ENCODE measurements at places on chromosomes 5 and 9. TPM values are rescaled to one million over a fixed set of nuclear protein-coding genes. Genes with fewer than 3 reads are reported as not detected.

The PHF24 gene
- 0.16 TPM for total RNA-seq

The SKIC3 gene
- total RNA-seq: 163 TPM

The N4BP3 gene
- total RNA-seq: 0.18 TPM

GRCh38 chr5:143551820-143552251, 148.3 kb upstream of the NR3C1 start:
- no peak for DNase-seq

The LCP2 gene
- not detected for total RNA-seq

DNA sequence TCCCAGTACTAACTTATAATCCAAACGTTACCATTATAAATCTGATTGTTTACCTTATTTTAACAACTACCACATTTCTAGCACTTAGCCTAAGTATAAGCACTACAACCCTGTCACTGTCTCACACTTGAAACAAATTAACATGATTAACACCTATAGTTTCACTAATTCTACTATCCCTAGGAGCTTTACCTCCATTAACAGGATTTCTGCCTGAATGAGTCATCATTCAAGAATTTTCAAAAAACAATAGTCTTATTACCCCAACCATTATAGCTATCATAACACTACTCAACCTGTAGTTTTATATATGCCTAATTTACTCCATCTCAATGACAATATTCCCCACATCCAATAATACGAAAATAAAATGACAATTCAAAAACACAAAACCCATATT, 89.6 kb downstream of the INSL6 start:
- DNase-seq: no peak

The HMMR gene
- total RNA-seq: 1.2 TPM

- peak; percentile 34 for DNase-seq
Observed at GRCh38 chr5:172078726-172079345, 72.4 kb upstream of the FBXW11 start.

- DNase-seq: no peak
Observed at GRCh38 chr5:145737578-145737977, 97.6 kb downstream of the PRELID2 start.

GRCh38 chr5:130885691-130886090, 279.4 kb downstream of the HINT1 start:
- no peak for DNase-seq

GRCh38 chr5:130398825-130399224, 494.6 kb downstream of the CHSY3 start:
- no peak for DNase-seq

DNA sequence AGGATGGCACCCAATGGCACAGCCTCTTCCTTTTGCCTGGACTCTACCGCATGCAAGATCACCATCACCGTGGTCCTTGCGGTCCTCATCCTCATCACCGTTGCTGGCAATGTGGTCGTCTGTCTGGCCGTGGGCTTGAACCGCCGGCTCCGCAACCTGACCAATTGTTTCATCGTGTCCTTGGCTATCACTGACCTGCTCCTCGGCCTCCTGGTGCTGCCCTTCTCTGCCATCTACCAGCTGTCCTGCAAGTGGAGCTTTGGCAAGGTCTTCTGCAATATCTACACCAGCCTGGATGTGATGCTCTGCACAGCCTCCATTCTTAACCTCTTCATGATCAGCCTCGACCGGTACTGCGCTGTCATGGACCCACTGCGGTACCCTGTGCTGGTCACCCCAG, 25.4 kb downstream of the HRH2 start:
- no peak for DNase-seq

The F2RL2 gene
- total RNA-seq: 18.6 TPM

- peak; percentile 46 for DNase-seq
Observed at GRCh38 chr5:83265318-83265717, 188.0 kb downstream of the XRCC4 start.

The FRRS1L gene
- 0.18 TPM for total RNA-seq

The SLC25A48 gene
- total RNA-seq: not detected

DNA sequence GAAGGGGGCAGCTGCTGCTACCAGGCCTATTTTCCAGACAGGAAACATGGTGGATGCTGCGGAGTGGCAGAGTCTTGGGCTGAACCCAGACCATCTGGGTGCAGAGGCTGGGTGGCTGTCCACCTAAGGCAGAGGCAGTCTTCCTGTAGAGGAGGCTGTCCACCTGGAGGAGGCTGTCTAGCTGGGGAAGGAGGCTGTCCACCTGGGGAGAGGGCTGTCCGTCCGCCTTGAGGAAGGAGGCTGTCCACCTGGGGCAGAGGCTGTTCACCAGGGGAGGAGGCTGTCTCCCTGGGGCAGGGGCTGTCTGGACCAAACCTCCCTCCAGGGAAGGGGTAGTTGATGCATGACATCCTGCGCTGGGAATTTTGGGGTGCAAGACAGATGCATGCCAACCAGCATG, 39.2 kb upstream of the BARHL1 start:
- no peak for DNase-seq

- DNase-seq: no peak
Observed at GRCh38 chr5:135029477-135030122, 4.4 kb downstream of the PITX1 start.

DNA sequence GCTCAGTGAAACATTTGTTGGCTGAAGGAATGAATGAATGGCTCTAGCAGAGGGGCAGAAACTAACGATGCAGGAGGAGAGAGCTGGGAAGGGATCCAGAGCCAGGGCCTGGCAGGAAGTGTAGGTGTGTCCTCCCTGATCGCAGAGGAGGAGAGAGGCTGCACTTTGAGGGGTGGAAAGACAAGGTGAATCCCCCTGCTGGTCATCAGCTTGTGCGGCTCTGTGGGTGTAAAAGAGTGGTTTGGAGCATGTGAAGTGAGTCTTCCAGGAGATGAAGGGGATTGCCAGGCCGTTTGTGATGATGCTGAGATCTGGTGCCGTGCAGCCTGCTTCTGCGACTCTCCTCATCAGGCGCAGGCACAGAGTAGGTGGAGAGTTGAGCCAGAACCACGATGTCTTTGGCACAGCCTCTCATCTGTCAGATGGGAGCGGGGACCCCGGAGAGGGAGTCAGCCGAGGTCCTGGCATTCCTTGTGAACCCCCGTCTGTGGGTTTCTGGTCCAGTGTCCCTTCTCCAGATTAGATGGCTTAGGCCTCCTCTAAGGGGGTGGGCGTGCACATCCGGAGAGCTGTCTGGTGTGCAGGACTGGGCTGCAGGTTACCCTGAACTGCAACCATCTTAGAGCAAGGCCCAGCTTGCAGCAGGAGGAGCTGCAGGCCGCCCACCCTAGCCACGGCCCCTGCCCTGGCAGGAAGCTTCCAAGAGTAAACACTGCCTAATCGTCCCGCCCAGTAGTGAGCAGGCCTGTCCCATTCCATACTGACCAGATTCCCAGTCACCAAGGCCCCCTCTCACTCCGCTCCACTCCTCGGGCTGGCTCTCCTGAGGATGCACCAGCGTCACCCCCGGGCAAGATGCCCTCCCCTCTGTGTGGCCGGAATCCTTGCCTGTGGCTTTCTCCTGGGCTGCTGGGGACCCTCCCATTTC, at the start of gene ADAMTS13:
Gene ADAMTS13, plus strand, starts transcription at position 753 of the 928 bp plus-strand sequence. Its CDS starts 77 bp downstream, at position 830.
- no peak for DNase-seq

- no peak for DNase-seq
Observed at GRCh38 chr9:35915681-35916294, 6.5 kb downstream of the SPAAR start.

GRCh38 chr5:90983148-90983547, 400.0 kb downstream of the ARRDC3 start:
- DNase-seq: peak; percentile 82

DNA sequence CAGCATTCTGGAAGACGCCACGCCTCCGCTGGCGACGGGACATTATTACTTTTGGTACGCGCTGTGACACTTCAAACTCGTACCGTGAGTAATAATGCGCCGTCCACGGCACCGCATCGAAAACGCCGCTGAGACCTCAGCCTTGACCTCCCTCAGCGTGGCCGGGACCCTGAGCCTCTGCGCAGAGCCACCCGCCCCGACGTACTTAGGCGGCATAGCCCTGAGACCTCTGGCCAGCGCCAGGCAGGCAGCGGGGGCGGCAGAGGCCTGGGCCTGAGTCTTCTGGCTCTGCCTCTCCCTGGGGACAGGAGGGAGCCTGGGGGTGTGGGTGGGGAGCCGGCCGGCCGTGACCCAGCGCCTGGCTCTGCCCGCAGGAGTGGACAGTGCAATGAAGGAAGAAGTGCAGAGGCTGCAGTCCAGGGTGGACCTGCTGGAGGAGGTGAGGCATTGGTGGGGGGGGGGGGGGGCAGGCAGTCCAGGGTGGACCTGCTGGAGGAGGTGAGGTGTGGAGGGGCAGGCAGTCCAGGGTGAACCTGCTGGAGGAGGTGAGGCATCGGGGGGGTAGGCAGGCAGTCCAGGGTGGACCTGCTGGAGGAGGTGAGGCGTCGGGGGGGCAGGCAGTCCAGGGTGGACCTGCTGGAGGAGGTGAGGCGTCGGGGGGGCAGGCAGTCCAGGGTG, 8.0 kb downstream of the EGFL7 start:
- DNase-seq: no peak

DNA sequence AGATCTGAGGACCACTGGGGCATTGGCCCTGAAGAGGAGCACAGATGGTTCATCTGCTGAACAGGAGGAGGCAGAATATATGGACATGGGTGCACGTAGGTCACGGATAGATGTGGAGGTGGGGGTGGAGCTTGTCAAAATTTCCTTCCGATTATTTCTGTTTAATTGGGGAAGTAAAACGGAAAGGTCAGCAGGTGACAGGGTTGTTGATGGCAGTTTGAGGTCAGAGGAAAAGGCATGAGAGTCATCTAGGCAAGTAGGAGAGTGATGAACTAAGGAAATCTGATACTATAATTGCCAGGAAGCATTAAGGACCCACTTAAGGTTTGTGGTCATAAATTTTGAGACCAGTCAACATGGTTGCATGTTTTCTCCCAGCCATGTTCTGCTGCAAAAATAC, 8.4 kb upstream of the FAM81B start:
- DNase-seq: no peak

DNA sequence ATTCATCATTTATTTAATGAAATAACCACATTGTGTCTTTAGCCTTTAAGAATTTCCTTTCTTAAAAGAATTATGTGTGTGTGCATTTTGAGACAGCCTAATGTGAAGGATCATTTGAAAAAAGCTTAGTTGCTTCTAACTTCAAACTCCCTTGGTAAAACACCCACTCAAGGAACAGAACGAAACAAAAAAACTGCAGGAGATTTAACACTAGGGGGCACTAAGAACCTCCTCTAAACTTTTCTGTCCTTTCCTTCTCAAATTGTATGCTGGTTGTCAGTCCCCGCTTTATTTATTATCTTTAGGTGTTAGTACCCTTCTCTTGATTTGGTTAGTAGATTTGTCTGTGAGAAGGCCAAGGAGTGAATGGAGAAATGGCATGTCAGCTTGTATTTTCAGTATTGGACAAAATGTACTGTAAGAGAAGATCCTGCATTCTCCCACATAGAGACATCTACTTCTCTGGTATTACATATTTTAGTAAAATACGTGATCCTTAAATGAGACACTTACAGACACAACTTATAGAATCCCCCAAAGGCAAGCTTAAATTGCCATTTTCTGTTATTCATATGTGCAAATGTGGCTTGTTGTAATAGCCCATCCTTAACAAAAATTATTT, 229.7 kb downstream of the MRPS30 start:
- DNase-seq: peak; percentile 4

The HAND1 gene
- total RNA-seq: not detected

The OR1L4 gene
- not detected for total RNA-seq

DNA sequence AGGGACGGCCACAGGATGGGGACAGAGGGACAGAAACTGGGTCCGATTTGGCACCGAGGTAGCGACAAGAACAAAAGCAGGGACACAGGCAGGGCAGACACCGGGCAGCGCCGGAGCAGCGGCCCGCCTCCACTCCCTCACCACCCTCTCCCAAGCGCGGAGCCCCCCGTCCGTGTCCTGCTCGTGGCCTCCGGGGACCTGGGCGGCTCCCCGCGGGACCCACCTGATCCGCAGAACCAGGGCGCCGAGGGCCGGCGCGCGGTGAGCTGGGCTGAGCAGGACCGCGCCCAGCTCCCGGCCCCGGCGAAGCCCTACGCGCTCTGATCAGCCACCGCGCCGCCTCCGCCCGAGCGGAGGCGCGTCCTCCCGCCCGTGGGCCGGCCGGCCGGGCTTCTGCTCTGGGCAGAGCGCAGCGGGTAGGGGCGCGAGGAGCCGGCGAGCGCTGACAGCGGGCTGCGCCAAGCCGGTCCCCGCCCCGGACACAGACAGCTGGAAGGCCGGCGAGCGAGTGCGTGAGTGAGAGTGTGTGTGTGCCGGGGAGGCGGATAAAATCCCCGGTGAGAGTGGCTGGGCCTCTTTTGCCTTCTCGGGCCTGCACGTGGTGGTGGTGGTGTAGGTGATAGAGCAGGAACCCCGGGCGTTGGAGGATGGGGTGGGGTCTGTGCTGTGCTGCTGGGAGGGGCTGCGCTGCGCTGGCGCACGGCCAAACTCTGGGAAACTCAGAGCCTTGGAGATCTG, at the start of gene GGTA1:
Gene GGTA1, minus strand, starts transcription at position 418 of the 738 bp plus-strand sequence. CDS start 31,922 bp downstream, outside the sequence.
- DNase-seq: peak; percentile 56

GRCh38 chr9:83281306-83282255, 218.6 kb upstream of the RASEF start:
- DNase-seq: peak; percentile 60

GRCh38 chr5:84603568-84604185, 219.0 kb upstream of the EDIL3 start:
- peak; percentile 94 for DNase-seq

The GFPT2 gene
- 54.4 TPM for total RNA-seq

The TAF11L4 gene
- not detected for total RNA-seq

DNA sequence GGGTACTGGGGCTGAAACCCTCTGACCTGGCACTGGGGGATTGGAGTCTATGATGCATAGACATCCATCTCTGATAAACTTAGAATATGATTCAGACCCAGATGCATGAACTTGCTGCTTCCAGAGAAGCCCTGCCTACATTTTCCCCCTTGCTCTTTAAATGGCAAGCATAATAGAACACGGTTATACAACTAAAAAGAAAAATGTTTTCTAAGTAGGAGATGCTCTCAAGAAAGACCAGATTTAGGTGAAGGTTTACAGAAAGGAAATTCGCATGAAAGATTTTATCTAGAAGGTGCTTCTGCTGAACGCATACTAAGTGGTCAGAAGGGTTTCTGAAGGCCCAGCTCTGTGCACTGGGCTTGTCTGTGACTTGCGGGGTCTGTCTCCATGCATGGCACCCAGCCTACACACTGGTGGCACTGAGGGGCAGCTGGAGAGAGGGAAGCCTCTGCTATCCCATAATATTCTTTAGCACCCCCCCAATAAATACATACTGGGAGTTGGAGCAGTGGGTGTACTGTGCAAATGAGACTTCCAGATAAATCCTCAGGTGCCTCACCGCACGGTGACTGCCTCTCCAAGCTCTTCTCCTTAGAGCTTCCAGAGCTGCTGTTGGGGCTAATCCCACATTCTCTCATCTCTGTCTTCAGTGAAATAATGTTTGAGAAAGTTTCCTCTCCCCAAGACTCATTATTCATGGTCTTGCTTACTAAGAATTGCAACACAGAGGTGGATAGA, 114.6 kb downstream of the FSTL4 start:
- no peak for DNase-seq

- peak; percentile 96 for DNase-seq
Observed at GRCh38 chr9:6564868-6565267, 80.7 kb downstream of the GLDC start.

The NME5 gene
- 6.0 TPM for total RNA-seq

The ZNF608 gene
- 20.4 TPM for total RNA-seq

The LMX1B gene
- not detected for total RNA-seq

- no peak for DNase-seq
Observed at GRCh38 chr9:85716031-85716877, 25.5 kb downstream of the AGTPBP1 start.

The PITX1 gene
- total RNA-seq: 1.5 TPM
